Tibial nerve (tissue), 4 donors: ENCODE measurements at places on chromosomes 4 and X. TPM values are rescaled to one million over a fixed set of nuclear protein-coding genes. Genes with fewer than 3 reads are reported as not detected.
A peak's percentile ranks its signal among the peaks of the same experiment; 100 is the strongest.

The PABPC4L gene
- total RNA-seq, result 1.2 TPM

The ZNF518B gene
- total RNA-seq, result 13.5 TPM

The SUPT20HL1 gene
- 0.42 TPM for total RNA-seq

The TCEAL7 gene
- total RNA-seq, result 15.9 TPM

The TAF7L gene
- total RNA-seq, result 0.90 TPM

The POU3F4 gene
- not detected for total RNA-seq

The SLITRK2 gene
- total RNA-seq, result 6.1 TPM

The FGF13 gene
- total RNA-seq, result 7.5 TPM

- DNase-seq, result no peak
These were observed at the start of the genes DHRSX and ZBED1 for GRCh38 chrX:2500803-2501558. DHRSX (minus strand) TSS chrX:2500976; CDS start chrX:2500925, 51 bp downstream. ZBED1 (minus strand) TSS chrX:2500976; CDS start chrX:2490719, 10,257 bp downstream.

- no peak for DNase-seq
These were observed 55.7 kb downstream of the LINC00632 start for GRCh38 chrX:140765043-140765784.

GRCh38 chr4:64883087-64883807 lies 474.0 kb upstream of the TECRL start:
- no peak for DNase-seq

DNA sequence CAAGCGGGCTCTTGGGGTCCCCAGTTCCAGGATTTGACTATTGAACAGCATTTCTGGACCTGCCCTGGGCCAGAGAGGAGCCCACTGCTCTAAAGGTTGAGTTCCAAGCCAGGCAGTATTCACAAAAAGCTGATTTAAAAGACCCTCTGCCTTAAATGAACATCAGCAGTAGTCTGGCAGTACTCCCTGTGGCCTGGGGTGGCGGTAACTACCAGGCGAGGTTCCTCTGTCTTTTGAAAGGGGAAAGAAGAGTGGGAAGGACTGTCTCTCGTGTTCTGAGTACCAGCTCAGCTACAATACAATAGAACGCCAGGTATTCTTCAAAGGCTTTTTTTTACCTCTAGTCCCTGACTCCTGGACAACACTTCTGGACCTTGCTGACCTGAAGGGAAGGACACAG lies 456.4 kb upstream of the TEX13C start:
- no peak for DNase-seq

DNA sequence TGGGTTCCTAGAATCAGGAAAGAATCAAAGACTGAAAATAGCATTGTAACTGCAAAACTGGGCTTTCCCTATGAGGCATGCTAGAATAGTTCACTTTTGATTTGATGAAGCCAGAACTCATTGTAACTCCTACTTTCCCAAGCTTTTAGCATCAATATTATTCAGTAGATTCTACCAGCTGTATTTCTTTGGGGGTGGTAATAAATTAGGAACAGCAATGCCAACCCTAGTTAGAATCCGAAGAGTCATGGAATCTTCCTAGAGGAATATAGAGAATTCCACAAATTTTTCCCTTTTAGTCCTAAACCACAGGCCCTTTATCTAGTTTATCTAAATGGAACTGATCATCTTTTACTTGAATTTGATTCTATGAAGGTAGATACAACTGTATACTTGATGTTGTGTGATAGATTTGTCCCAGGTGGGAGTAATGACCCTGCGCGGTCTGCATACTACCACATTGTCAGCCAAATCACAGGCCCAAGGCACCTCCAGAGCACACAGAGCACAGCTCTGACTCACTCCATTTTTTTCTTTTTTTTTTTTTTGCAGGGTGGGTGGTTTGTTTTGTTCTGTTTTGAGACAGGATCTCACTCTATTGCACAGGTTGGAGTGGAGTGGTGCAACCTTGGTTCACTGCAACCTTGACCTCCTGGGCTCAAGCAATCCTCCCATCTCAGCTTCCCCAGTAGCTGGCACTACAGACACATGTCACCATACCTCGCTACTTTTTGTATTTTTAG lies 66.6 kb downstream of the EDNRA start:
- DNase-seq, result no peak

DNA sequence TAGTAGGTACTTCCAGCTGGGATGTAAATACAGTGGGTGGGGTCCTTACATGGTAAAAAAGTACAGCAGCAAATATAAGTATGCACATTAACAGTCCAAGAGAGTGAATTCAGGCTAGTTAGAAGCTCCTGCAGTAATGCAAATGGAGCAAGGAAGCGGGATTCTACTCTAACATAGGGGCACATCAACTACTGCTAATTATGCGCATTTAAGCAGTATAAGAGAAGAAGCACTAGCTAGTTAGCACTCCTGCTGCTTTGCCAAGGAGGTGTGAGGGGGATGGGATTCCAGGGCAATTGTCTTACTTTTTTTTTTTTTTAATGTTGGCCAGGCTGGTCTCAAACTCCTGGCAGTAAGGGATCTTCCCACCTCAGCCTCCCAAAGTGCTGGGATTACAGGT lies 284.1 kb downstream of the CHIC1 start:
- no peak for DNase-seq

GRCh38 chr4:38381788-38382187 lies 282.2 kb upstream of the KLF3 start:
- no peak for DNase-seq

GRCh38 chr4:26032630-26033317 lies 118.8 kb downstream of the SMIM20 start:
- DNase-seq, result peak; percentile 16

- DNase-seq, result no peak
These were observed 24.6 kb downstream of the NAP1L5 start for GRCh38 chr4:88672987-88673386.

GRCh38 chr4:107719207-107719921 lies 670 bp downstream of the PAPSS1 start:
- DNase-seq, result no peak

DNA sequence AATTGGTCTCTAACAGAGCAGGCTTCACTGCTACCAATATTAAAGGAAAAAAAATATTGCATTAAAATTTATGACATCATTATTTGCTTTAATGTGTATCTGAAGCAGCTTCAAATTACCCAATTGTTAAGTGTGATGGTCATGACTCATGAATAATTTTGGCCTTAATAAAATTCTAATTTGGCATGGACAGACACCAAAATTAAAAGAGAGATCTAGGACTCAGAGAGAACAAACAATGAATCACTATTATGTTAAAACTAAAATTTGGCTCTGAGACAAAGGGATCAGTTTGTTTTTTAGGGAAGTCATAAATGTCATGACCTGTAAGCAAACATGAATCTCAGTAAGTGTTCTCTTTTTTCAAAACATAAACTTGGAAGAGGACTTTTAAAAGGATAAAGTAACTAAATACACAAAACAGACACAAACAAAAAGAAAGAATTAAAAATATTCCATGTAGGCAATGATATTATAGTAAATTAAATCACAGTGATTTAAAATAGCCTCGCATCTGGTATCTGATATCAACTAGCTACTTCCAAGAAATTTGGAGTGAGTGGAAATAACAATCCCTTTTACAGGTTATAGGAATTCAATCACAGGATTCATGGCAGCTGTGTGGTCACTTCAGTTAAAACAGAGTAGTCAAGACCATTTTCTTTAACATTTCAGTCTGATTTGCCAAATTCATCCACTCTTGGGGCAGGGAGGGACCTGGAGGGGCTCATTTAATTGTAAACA lies 11.6 kb downstream of the VEGFC start:
- DNase-seq, result no peak

DNA sequence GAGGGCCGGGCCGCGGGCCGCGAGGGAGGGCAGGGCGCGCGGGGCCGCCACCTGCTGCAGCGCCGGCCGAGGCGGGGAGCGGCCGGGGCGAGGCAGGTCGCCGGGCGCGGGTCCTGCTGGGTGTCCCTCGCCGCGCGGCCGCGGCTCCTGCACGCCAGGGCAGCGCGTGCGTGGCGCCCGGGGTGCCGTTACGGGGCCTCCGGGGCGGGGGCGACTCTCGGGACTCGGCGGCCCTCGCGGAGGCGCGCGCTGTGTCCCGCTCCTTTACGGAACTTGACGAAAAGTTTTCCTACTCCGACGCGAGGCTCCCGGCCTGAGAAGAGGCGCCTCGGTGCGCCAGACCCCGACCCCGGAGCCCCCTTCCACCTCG lies 329 bp downstream of the TBC1D14 start:
- DNase-seq, result no peak

DNA sequence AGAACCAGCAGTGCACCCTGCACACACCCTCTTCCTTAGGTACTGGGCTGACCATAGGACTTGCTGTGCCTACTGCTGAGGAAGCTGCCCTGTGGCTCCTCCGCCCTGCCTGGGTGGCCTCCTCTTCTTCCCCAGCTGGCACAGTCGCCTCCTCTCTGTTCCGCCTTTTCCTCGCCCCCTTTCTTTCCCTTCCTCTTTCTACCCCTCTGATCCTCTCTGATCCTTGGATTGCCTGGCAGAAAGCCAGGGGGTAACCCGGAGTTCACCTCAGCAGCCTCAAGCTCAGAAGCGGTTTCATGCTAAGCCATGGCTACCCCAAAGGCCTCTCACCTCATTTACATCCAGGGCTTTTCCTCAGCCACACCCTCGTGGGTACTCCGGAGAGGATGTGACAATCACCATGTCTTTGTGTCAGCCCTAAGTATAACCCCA lies 136.2 kb downstream of the SMIM20 start:
- DNase-seq, result peak; percentile 46

DNA sequence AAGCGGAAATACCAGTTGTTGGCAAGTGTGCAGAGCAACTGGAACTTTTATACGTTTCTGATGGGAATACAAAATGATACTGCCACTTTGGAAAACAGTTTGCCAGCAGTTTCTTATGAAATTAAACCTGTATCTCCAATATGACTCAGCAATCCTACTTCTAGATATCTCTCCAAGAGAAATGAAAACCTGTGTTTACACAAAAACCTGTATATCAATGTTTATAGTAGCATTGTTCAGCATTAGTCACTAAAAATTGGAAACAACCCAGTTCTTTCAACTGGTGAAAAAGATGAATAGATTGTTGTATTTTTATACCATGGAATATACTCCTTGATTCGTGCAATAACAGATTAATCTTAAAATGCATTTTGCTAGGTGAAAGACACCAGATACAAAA lies 26.8 kb downstream of the ATP7A start:
- no peak for DNase-seq

- DNase-seq, result no peak
These were observed 249.2 kb downstream of the TENM3 start for GRCh38 chr4:182492423-182492822.

DNA sequence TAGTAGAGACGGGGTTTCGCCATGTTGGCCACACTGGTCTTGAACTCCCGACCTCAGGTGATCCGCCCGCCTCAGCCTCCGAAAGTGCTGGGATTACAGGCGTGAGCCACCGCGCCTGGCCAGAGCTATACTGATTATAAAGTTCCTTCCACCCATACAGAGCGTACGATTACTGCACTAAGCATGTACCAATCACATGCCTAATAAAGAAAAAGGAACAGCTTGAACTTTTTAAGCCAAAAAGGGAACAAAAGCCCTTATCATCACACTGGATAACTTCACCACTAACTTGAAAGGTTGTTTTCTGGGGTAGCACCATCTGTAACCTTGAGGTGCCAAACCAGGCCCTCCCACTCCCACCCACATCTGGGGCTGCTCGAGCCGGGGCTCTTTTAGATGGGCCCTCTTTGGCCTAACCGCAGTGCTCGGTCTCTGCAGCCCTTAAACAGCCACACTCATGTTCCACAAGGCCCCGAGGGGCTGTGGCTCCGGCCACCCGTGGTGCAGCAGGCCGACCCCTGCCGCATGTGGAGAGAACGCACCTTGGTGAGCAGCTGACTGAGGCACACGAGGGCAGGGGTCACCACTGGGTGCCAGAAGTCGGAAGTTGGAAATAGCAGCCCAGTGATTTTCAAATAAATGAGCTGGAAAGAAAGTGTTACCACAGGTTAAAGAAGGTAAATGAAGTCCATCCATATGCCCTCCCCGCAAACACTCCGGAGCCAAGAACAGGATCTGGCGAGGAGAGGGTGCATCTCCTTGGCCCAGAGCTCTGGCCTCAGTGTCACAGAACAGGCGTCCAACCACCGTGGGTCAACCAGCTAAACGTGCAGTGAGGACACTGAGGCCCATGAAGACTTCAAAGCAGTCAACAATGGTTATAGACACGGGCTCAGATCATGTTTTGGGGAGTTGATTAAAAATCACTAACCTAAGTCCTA lies 18.4 kb downstream of the NOP14 start:
- no peak for DNase-seq

DNA sequence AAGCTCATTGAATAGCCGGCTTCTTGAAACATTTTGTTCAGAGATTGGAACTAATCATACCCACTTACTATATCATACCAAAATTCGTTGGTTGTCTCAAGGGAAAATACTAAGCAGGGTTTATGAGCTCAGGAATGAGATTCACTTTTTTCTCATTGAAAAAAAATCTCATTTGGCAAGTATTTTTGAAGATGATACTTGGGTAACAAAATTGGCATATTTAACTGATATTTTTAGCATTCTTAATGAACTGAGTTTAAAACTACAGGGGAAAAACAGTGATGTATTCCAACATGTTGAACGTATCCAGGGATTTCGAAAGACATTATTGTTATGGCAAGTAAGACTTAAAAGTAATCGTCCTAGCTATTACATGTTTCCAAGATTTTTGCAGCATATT lies 6.4 kb downstream of the FAM200B start:
- DNase-seq, result no peak

GRCh38 chr4:148420397-148420796 lies 21.8 kb downstream of the NR3C2 start:
- no peak for DNase-seq

DNA sequence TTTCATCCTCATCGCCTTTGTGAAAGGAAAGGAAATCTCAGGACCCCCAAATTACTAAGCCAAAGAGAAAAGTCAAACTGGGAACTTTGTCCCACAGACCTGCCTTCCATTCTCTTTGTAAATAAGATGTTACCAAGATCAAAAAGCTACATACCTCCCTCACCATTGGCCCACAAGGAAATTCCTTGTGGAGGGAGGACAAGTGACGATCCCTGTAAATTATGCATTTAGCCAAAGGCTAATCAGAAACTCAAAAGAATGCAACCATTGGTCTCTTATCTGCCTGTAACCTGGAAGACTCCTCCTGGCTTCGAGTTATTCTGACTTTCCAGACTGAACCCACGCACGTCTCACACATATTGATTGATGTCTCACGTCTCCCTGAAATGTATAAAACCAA lies 70.3 kb downstream of the SHOX start:
- DNase-seq, result no peak

- DNase-seq, result no peak
These were observed 2.3 kb upstream of the RNF212 start for GRCh38 chr4:1115528-1116293.

GRCh38 chr4:85708468-85708867 lies 233.5 kb downstream of the ARHGAP24 start:
- no peak for DNase-seq

- DNase-seq, result no peak
These were observed 71.3 kb upstream of the SPRY1 start for GRCh38 chr4:123325241-123325681.

DNA sequence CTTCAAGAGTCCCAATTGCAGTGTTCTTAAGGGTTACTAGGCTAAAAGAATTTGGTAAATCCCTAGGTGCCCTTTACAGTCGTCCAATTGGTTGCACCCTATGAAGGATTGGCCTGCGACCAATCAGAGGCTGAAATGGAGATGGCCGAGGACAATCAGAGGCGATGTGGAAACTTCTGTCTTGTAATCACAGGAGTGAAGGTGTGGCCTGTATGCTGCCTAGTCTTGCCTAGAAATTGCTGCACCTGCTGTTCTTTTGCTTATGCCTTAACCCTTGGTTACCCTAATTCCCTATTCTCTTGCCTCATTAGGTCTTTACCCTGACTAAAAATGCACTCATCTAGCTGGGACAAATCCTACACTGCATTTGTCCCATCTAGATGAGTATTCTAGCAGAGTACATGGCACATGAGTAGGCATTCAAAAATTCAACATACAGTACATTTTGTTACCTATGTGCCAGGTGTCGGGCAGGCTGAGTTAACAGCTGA lies 1.0 kb upstream of the DCK start:
- DNase-seq, result no peak

- DNase-seq, result no peak
These were observed 170.0 kb downstream of the CENPC start for GRCh38 chr4:67375291-67375690.
